Stimulated activated CD8-positive, alpha-beta memory T cell treated with anti-CD3 and anti-CD28 coated beads, Interleukin-4, amount 100 ng/mL, for 48 hours (primary cell): ENCODE measurements at places on chromosomes 13 and 19.
A peak's percentile ranks its signal among the peaks of the same experiment; 100 is the strongest.

GRCh38 chr19:39296055-39296645 lies at the start of gene IFNL1:
Gene IFNL1, plus strand, starts transcription at chr19:39296407. Its CDS starts 15 bp downstream, at chr19:39296422.
- no peak for DNase-seq

DNA sequence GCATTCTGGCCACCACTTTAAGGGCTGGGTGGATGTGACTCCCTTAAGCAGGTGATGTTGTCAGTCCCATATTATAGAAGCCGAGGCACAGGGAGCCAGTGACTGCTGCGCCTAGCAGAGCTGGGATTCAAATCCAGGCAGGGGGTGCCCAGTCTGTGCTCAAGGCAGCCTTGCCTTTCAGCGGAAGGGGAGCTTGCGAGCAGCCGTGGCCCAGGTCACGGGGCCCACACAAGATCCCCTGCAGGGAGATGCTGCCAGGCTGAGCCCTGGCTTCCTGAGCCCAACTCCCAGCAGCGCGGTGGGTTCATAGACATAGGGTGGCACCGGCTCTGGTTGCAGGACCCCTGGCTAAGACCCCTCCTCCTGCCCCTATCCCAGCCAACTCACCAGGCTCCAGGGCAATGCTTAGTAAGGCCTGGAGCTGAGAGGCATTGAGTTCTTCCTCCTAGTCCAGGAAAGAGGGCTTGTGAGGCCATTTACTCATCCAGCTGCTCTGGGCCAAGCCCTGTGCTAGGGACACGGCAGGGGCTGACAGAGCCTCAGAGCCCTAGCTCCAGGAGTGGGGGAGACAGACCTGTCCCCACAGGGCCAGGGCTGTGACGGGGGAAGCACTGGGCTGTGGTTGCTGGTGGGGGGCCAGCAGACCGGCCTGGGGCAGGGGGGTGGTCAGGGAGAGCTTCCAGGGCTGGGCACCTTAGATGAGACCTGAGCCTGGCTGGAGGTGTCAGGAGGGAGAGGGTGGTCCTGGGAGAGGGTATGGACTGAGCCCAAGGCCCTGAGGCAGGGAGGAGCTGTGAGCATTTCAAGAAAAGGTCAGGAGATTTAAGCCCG lies 9.6 kb downstream of the CAPN12 start:
- DNase-seq = peak; percentile 36

- no peak for DNase-seq
Measured at GRCh38 chr19:49432141-49433073, 7.2 kb downstream of the GFY start.

GRCh38 chr13:67736646-67737420 lies 506.7 kb upstream of the PCDH9 start:
- no peak for DNase-seq

DNA sequence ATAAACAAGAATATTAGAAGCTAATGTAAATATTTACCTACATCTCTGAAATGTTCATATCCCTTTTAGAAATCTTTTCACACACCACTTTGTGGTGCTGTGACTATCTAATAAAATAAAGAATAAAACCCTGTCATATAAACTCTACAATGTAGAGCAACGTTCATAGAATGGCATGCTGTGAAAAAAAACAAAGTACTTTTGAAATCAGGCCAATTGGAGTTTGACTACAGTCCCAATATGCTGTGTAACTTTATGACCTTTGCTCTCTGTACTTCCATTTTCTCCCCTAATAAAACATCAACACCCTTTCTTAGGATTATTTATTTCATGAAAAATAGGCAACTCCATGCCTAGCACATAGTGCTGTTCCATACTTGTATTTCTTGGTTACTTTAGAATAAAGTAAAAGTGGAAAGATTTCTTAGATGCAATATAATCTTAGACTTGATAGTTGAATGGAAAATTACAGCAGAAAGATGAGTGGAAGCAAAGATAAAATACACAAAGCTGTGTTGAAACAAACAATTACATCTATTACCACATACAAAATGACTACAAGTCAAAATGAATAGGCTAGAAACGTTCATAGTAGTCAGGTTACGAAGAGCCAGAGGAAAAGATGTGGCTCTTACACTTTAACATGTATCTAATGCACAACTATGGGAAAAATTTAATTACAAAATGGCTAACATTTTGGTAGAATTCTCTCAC lies 613.2 kb upstream of the SLITRK5 start:
- DNase-seq = no peak

- DNase-seq = no peak
Measured at GRCh38 chr19:2282862-2283237, 875 bp upstream of the PEAK3 start.

DNA sequence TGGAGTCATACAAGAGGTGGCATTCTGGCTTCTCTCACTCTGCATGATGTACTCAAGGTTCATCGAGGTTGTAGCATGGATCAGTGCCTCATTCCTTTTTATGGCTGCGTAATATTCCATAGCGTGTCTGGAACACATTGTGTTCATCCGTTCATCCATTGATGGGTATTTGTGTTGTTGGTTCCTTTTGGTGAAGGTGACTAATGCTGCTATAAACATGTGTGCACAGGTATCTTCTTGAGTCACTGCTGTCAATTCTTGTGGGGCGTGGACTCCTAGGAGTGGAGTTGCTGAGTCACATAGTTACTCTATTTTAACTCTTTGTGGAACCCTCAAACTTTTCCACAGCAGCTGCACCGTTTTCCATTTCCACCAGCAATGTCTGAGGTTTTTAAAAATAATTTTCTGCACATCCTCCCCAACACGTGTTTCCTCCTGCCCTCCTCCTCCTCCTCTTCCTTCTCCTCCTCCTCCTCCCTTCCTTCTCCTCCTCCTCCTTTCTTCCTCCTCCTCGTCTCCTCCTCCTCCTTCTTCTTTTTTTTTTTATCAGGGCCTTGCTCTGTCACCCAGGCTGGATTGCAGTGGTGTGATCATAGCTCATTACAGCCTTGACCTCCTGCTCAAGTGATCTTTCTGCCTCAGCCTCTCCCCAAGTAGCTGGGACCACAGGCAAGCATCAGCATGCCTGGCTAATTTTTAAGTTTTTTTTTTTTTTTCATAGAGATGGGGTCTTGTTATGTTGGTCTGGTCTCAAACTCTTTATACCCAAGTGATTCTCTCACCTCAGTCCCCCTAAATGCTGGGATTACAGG lies 2.0 kb upstream of the TMEM221 start:
- peak; percentile 59 for DNase-seq

DNA sequence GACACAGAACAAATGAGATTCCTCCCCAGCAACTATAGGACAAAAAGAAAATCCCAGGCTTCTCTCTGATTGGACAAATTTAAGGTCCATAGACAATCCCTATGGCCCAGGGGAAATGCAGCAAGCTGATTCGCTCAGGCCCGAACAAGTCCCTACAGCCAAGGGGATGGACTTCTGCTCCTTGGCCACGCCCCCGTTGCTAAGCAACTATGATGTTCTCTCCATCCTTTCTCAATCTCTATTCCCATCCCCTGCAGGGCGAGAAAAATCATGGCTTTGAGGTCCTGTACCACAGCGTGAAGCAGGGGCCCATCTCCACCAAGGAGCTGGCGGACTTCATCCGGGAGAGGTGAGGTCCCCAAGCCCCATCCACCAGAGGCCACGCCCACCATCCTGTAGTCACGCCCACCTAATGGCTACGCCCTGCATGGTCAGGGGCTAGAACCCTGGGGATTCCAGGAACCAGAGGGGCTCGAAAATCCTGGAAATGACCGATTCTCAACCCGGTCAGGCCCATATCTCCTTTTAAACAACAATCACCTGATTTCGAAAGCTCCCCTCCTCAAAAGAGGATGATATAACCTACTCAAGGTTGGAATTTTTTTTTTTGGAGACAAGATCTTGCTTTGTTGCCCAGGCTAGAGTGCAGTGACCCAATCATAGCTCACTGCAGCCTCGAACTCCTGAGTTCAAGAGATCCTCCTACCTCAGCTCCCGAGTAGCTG lies 11.4 kb downstream of the FCHO1 start:
- DNase-seq = no peak

GRCh38 chr13:111920306-111920931 lies 146.5 kb upstream of the SOX1 start:
- no peak for DNase-seq

- no peak for DNase-seq
Measured at GRCh38 chr13:110056640-110057039, 250.3 kb downstream of the COL4A1 start.

DNA sequence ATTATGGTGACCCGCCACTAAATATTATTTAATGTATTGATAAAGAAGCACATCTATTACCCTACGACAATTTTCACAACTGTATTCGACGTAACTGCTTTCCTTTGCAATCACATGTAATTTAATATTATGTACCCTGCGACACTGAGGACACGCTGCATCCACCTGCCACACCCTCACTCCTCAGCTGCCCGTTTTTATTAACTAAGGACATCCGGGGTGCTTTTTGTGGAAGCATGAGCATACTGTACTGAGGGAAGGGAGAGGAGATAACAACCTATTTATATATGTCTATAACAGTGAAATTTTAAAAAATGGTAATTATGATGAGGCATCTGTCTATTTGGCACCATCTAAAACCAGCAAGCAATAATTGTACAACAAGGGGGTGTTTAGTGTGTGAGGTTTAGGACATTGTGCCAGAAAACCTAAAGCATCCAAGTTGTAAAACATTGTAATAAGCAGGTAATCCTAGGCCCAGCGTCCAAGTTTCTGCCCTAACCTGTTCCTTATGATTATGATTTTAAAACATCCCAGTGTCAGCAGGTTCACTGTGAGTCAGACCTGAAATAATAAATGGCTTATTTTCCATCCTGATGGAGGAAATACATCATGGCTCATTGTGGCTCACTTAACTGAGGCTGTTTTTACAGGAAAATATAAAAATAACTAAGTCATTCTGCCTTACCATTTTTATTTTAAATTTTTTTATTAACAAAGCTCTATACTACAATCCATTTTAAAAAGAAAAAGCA lies 56.3 kb downstream of the FOXO1 start:
- DNase-seq = no peak

DNA sequence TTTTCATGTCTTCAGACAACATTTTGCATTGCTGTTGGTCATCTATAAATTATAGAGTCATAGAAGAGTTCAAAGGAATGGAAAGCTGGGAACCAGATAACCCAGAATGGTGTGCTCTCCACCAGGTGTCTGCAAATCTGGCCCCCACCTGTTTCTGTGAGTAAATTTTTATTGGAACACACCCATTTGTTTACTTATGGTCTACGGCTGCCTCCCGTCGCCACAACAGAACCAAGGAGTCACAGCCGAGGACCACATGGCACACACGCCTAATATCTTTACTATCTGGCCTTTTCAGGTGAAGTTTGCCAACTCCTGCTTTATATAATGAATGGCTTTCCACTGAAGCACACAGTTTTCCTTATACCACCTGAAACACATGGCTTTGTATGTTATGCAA lies 58.2 kb downstream of the EFNB2 start:
- DNase-seq = no peak

- DNase-seq = no peak
Measured at GRCh38 chr13:48400850-48401291, 12.0 kb downstream of the LPAR6 start.

DNA sequence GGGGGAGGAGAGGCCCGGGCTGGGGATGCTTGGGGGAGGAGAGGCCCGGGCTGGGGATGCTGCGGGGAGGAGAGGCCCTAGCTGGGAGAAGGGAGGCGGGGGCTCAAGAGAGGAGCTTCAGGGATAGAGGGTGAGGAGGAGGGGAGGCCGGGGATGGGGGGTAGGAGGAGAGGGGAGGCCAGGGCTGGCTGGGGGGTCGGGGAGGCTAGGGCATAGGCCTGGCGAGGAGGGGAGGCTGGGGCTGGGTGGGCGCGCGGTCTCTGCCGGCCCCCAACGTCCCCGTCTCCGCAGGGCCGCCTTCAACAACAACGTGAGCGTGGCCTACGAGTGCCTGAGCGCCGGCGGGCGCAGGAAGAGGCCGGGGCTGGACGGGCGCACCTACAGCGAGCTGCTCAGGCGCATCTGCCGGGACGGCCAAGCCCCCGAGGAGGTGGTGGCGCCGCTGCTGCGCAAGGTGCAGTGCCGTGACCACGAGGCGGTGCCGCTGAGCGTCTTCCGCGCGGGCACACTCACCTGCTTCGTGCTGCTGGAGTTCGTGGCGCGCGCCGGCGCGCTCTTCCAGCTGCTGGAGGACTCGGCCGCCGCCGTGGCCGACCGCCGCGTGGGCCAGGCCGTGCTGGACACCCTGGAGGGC lies 11.4 kb downstream of the TPGS1 start:
- DNase-seq = peak; percentile 61
